ENCODE measurements at places on chromosomes 7 and 10.

GRCh38 chr10:102467971-102468438, 16.7 kb upstream of the C10orf95 start:
- no peak for DNase-seq

GRCh38 chr10:114048472-114048871, 4.8 kb downstream of the ADRB1 start:
- DNase-seq, result no peak

- no peak for DNase-seq
Measured at GRCh38 chr7:94907811-94908322, 473 bp downstream of the PPP1R9A start.

GRCh38 chr7:135802697-135803096, 54.1 kb upstream of the FAM180A start:
- no peak for DNase-seq

DNA sequence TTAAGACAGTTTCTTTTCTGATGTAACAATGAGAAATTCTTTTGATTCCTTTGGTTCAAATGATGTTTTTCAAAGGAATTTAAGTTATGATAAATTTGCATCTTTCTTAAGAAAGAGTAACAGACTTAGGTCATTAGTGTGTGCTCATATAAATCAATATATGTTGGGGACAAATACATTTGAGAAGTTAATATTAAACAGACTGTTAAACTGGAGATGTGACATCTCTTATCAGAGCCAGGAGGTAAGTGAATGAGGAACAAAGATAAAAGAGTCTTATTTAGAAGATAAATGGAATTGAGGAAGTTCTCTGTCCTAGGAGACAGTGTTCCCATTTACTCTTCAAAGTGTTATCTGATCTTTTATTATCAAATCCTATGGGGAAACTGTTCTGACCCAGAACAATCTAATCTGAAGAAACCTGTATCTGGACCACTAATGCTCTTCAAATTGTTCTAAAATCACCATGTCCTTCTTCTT, 104.8 kb upstream of the LAMB4 start:
- DNase-seq, result no peak

DNA sequence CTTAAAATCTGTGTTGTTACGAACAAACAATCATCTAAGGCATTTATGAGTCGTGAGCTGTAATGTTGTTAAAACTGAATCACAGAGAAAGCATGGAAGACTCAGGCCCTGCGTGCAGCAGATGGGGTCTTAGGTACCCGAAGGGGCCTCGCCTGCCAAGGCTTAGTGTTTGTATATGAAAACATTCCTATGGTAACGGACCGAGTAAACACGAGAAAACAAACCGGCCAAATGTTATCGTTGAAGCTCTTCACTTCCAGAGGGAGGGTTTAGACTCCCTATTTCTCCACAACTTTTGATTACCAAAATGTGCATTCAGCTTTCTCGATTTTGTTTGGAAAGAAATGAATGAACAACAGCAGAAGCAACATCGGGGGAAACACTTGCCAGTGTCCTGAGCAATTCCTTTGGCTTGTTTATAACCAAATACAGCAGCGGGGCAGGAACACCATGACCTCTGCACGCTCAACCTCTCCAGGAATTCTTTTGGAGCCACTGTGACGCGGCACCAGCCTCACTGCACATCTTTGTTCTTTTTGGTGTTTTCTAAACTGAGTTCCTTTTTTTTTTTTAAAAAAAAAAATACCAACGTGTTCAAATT, 121.6 kb upstream of the KLF6 start:
- DNase-seq, result no peak

All from GDM1 (cell line).